ENCODE measurements at places on chromosomes 7 and 10. TPM values are rescaled to one million over a fixed set of nuclear protein-coding genes. Genes with fewer than 3 reads are reported as not detected.

DNA sequence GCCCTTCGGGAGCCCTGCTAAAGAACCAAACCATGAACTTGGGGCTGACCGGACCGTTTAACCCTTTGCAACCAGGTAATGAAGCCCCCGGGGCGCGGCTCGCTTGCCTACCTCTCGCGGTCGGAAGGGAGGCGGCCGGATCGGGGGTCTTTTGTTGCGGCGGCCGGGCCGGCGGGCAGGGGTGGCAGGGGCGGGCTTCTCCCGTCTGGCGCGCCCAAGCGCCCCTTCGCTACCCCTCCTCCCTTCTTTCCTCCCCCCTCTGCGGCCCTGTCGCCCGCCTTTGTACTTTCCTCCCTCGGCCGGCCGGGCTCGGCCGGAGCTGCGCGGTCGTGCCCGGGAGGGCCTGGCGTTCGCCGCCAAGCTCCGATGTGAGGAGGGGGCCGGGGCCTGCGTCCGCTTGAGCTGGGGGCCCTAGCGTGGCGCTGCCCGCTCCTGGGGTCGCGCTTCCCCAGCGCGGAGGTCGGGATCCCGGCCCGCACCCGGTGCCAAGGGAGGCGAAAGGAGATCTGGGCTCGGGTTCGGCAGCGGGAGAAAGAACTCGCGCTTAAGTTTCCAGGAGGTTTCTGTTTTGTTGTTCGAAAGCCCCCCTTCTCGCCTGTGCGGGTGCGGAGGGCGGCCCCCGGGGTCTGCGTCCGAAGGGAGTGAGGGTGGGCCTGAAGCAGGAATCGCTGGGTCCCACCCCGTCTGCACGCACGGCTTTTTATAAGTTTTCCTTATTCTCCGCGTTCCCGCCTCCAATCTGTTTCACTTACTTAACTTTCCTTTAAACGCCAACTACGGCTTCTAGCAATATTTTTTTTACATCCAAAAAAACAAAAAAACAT lies 436.8 kb upstream of the GALNT17 start:
- peak overlapping the region; percentile 62 for H3K27ac ChIP-seq
- H3K36me3 ChIP-seq: no peaks in the 10 kb centered on the region
- no peak for DNase-seq
- H3K27me3 ChIP-seq: peaks cover 44% of the 10 kb centered on the region
- peak overlapping the region; percentile 82 for H3K4me3 ChIP-seq

GRCh38 chr7:36562121-36562520 lies 162.2 kb downstream of the AOAH start:
- no peaks in the 10 kb centered on the region for H3K27me3 ChIP-seq
- H3K27ac ChIP-seq: no peak overlapping the region
- no peak for DNase-seq

- H3K27me3 ChIP-seq: no peaks in the 10 kb centered on the region
- no peak overlapping the region for H3K4me3 ChIP-seq
- no peak for DNase-seq
- peaks cover 5% of the 10 kb centered on the region for H3K36me3 ChIP-seq
- H3K4me1 ChIP-seq: no peaks in the 10 kb centered on the region
These were observed 36.6 kb upstream of the BHLHA15 start for GRCh38 chr7:98174334-98175259.

DNA sequence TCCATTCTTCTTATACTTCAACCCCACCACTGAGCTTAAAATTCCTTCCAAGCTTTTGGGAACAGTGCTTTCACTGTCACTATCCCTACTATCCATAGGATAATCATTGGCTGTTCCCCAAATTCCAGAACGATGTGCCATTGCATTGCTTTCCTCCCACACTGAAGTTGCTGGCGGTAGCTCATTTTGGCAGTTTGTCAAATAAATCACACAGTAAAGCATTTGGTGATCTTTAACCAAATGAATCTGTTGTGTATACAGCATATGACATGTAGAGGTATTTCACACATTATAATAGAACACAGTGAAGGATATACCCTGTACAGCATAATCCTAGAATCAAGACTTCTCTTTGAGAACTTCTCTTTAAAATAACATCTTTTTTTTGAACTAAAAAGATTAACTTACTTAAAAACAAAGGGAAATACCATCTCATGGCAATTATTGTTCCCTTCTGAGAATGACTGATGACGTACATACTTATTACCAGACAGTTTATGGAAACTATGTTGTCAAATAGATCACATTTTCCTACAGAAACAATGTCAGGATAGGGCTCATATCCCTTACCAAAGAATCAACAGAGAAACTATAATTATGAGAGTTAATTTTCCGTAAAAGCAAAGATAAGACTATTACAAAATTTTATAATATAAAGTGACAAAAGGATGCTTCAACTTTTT lies 93.6 kb downstream of the CTNNA3 start:
- H3K36me3 ChIP-seq: no peaks in the 10 kb centered on the region
- H3K27ac ChIP-seq: no peak overlapping the region
- no peak overlapping the region for H3K4me3 ChIP-seq
- peaks cover 8% of the 10 kb centered on the region for H3K27me3 ChIP-seq
- DNase-seq: no peak
- peaks cover 3% of the 10 kb centered on the region for H3K4me1 ChIP-seq

DNA sequence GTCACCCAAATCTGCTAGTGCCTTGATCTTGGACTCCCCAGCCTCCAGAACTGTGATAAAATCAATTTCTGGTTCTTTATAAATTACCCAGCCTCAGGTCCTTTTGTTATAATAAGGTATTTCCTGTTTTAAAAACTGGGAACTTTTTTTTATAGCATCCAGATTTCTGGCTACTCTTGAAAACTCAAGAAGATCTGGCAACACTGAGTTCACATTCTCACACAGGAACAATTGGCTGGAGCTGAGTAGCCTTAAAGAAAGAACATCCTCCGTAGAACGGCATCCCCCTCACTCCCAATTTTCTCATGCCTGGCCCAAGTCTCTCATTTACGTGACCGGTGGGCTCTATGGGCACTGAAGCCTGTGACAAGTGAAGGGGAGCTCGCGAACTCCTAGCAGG lies 47.1 kb downstream of the SLC35G1 start:
- H3K27me3 ChIP-seq: peaks cover 2% of the 10 kb centered on the region
- no peak overlapping the region for H3K27ac ChIP-seq
- no peak for DNase-seq
- H3K36me3 ChIP-seq: no peaks in the 10 kb centered on the region
- H3K4me1 ChIP-seq: no peaks in the 10 kb centered on the region
- no peak overlapping the region for H3K4me3 ChIP-seq

DNA sequence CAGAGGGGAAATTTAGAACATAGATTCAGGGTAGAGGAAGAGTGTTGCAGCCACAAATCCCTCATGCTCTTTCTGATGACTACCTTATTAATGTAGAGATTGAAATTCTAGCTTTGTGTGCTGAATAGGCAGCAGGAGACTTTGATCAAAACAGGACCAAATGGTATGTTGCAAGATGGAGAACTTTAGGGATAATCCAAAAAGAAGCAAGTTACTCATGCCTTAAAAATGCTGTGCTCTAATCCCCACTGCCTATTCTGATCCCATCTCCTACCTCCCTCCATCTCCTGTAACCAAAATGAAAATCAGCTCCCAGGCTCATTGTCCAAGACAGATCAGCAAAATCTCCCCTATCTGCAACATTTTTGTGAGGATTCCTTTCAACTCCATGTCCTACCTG lies 31.3 kb downstream of the CH25H start:
- no peak overlapping the region for H3K4me3 ChIP-seq
- peaks cover 2% of the 10 kb centered on the region for H3K4me1 ChIP-seq
- peaks cover 28% of the 10 kb centered on the region for H3K27me3 ChIP-seq

- H3K4me3 ChIP-seq: no peak overlapping the region
- H3K36me3 ChIP-seq: no peaks in the 10 kb centered on the region
- H3K27me3 ChIP-seq: peaks cover 1% of the 10 kb centered on the region
- no peaks in the 10 kb centered on the region for H3K4me1 ChIP-seq
These were observed 317.8 kb downstream of the SNX13 start for GRCh38 chr7:17622451-17622850.

- peak; percentile 63 for DNase-seq
- peaks cover 28% of the 10 kb centered on the region for H3K36me3 ChIP-seq
- H3K27ac ChIP-seq: peak within 1 kb of the TSS; percentile 90
These were observed at the start of gene NUDT13 for GRCh38 chr10:73110345-73110849. Gene NUDT13, plus strand, starts transcription at chr10:73110455. Its CDS starts 3,911 bp downstream, at chr10:73114366.

GRCh38 chr7:23472046-23472445 lies 1.8 kb upstream of the IGF2BP3 start:
- no peak overlapping the region for H3K27ac ChIP-seq
- H3K27me3 ChIP-seq: peaks cover 73% of the 10 kb centered on the region
- peaks cover 5% of the 10 kb centered on the region for H3K36me3 ChIP-seq
- peaks cover 48% of the 10 kb centered on the region for H3K4me1 ChIP-seq
- DNase-seq: no peak

- peaks cover 4% of the 10 kb centered on the region for H3K27me3 ChIP-seq
- H3K4me1 ChIP-seq: peaks cover 18% of the 10 kb centered on the region
- no peak overlapping the region for H3K4me3 ChIP-seq
- no peak overlapping the region for H3K27ac ChIP-seq
- DNase-seq: no peak
These were observed 342.7 kb downstream of the LRMDA start for GRCh38 chr10:75773813-75774782.

DNA sequence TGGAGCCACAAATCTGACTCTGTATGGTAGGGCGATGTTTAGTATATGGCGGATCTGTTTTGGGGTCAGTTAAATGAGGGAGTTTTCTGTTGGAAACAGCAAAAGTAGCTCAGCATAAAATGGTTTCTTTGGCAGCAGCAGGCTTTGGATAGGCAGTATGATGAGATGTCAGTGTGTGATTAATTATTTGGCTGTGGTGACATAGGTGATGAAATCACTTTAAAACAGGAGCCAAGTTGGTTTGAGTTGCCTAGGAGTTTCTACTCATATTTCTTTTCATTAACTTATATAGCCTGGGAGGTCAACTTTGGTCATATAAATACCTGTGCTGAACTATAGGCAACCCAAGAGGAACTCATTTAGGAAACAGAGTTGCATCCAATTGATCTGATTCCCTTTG lies 291.2 kb downstream of the LRMDA start:
- H3K27ac ChIP-seq: no peak overlapping the region
- no peaks in the 10 kb centered on the region for H3K4me1 ChIP-seq
- no peak overlapping the region for H3K4me3 ChIP-seq
- H3K36me3 ChIP-seq: no peaks in the 10 kb centered on the region

DNA sequence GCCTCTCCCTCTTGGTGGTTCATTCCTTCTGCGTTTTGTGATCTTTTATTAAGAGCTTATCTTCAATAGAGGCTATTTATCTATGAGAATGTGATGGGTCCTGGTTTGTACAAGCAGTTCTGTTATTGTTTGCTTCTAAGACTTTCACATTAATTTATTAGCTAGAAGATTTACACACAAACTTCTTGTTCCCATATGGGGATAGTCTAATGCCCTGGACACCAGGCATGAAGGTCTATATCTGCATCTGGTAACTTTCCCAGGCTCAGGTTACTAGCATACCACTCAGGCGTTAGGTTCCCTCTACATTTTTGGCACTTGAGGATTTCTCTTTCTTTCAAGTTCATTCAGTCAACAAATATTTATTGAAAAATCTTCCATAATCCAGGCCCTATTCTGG lies 7.7 kb downstream of the XPNPEP1 start:
- peaks cover 84% of the 10 kb centered on the region for H3K4me1 ChIP-seq
- H3K27ac ChIP-seq: peak overlapping the region; percentile 81
- H3K27me3 ChIP-seq: no peaks in the 10 kb centered on the region
- no peak for DNase-seq

Gene CXCL12
- not detected for total RNA-seq

Gene THAP5
- total RNA-seq: 36.1 TPM

Gene ACTL6B
- not detected for total RNA-seq

Gene GJD4
- total RNA-seq: not detected

Gene ZNF862
- 35.8 TPM for total RNA-seq

Gene GTF2IRD1
- 1.3 TPM for total RNA-seq

Gene PRPS1L1
- total RNA-seq: not detected

Gene OPN1SW
- total RNA-seq: not detected
